ENCODE measurements at places on chromosomes 5 and 9.

DNA sequence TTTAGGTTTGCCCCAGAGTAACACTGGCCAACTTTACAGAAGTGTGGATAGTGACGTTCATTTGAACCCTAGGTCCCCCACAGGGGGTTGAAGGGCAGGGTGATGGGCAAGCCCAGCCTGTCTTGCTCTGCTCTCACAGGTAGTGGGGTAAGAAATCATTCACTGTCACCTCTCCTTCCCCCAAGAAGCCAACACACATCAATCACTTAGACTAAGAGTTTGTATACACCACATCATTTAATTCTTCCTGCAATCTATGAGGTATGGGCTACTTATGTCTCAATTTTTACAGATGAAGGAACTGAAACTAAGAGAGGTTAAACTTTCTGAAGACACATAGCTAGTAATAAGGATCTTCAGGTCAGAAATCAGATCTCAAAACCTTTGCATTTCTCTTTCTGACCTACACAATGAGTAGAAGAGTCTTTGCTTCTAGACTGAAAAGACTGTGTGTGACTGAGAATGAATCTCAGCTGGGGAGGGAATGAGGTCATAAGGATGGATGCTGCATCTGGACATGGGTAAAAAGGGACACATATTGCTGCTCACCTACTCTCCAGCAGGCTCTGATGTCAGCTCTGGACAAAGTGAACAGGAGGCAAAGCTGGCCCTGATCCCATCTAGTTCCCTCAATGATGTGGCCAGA, 81.0 kb upstream of the EQTN start:
- no peak for DNase-seq

GRCh38 chr5:94395468-94395867, 222.9 kb downstream of the KIAA0825 start:
- no peak for DNase-seq

GRCh38 chr9:71733176-71733575, 35.1 kb downstream of the CEMIP2 start:
- no peak for DNase-seq

- no peak for DNase-seq
Observed at GRCh38 chr5:147177125-147177840, 57.5 kb upstream of the STK32A start.

- no peak for DNase-seq
Observed at GRCh38 chr5:161745392-161745791, 59.9 kb downstream of the GABRA6 start.

DNA sequence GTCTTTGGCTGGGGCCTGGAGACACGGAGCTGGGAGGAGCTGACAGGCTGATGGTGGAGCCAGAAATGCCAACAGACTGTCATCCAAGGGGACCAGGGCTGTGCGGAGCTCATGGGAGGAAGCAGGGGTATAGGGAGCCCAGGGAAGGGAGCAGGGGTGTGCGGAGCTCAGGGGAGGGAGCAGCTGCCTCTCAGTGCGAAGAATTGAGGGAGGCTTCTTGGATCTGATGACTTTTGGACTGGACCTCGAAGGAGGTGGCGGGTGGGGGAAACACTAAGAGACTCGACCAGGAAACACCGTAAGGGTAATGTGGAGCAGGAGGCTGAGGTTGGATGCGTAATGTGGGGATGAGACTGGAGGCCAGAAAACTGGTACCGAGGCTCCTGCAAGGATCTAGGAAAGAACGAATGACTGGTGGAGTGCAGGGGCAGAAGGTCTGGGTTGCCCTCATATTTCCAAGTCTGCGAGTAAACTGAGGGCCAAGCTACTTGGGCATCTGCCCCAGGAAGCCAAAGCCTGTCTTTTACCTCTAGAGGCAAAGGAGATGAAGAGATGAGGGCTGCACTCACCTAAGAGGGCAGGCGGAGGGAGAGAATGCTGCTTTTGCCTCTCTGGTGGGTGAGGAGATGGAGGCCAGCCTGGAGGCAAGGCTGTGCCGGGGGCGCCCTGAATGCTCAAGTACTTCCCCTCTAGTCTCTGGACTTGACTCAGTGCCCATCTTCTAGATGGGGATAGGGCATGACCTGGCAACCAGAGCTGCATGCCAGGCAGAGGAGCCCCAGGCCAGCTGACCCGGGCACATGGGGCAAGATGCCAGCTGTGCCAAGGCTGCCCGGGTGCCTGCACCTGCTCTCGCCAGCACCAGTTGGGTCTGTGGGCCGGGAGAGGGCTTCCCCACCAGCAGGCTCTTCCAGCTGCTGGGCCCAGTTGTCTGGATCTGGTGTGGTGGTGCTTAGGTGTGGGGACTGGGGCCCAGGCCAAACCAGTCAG, 2.3 kb downstream of the PTGS1 start:
- no peak for DNase-seq

GRCh38 chr5:74717596-74717995, 32.6 kb downstream of the HEXB start:
- no peak for DNase-seq

DNA sequence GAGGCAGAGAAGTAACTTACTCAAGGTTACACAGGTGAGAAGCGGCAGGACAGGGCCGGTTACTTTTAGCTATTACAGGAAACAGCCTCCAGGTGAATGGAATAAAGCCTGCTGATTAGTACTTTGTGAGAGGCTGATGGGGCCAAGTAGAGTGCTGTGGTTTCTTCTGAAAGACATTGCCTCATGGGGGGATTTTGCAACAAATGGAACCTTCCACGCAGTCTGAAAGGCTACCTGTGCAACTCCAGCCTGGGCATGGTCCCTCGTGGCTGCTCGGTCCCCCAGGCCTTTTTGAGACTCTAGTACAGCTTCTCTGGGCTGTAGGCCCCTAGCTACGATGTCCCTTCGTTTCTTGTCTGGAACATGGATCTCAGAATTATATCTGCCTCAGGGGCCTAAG, 2.0 kb downstream of the TMEM268 start:
- no peak for DNase-seq

GRCh38 chr5:36881807-36882206, 5.2 kb downstream of the NIPBL start:
- DNase-seq: no peak

GRCh38 chr5:148957591-148958202, 105.2 kb downstream of the SH3TC2 start:
- no peak for DNase-seq

GRCh38 chr9:132973713-132974112, 4.8 kb upstream of the GFI1B start:
- DNase-seq: no peak

- DNase-seq: no peak
Observed at GRCh38 chr9:131304676-131305355, 15.3 kb downstream of the PLPP7 start.

DNA sequence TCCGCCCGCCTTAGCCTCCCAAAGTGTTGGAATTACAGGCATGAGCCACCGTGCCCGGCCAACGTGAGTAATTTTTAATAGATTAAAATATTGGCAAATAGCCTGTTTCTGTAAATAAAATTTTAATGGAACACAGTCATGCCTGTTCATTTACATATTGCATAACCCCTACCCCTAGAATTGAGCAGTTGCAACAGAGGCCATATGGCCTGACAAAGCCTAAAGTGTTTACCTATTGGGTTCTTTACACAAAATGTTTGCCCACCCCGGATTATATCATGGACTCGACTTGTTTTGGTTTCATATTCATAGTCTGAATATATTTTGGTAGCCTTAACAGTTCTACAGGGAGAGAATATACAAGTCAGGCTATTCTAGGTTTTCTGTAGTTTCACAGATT, 5.3 kb downstream of the NSA2 start:
- no peak for DNase-seq

DNA sequence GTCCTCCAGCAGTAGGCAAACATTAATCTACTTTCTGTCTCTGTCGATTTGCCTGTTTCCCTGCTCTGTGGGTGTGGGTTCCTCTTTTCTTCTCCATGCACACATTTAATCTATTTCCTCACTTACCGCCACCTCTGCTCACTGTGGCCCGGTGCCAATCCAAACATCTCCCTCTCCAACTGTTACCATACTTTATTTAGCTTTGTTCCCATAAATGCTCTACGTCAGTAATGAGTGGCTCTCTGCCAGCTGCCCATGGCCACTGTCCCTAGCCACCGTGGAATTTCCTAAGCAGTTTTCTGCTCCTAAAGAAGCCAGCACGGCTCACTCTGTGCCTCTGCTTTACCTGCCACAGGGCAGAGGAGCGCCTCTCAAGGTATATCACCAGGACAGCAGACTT, 19.5 kb upstream of the GOLPH3 start:
- peak; percentile 69 for DNase-seq

DNA sequence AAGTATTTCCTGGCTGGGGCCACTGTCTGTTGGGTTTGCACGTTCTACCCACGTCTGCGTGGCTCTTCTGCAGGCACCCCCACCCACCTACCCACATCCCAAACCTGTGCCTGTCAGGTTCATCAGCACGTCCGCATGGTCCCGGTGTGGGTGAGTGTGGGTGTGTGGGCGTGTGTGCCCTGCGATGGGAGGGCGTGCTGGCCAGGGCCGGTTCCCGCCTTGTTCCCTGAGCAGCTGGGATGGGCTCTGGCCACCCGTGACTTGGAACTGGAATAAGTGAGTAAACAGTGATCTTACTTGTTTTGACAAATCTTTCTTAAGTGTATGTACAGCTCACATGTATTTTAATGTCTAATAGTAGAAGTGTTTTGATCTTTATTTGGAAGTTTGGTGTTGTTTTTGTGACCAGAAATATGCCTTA, 20.4 kb downstream of the ERGIC1 start:
- no peak for DNase-seq

DNA sequence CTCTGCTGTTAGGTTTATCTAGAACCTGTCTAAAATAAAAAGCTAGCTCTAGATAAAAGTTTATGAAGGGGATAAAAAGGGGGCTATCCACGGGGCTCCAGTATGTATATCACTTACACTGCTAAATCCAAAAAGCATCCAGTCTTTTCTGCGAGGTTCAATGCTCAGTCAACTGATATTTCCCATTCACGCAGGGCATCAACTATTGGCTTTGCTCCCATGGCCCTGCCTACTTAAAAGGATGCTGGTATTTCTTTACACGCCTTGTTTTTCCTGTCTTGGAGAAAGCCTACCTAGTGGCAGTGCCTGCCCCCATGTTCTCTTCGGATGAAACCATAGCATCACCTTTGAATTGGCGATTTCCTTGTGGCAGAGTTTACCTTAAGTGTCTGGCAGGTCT, 8.1 kb downstream of the SPRY4 start:
- DNase-seq: peak; percentile 38

GRCh38 chr9:132144708-132145365, 17.0 kb upstream of the NTNG2 start:
- DNase-seq: no peak

DNA sequence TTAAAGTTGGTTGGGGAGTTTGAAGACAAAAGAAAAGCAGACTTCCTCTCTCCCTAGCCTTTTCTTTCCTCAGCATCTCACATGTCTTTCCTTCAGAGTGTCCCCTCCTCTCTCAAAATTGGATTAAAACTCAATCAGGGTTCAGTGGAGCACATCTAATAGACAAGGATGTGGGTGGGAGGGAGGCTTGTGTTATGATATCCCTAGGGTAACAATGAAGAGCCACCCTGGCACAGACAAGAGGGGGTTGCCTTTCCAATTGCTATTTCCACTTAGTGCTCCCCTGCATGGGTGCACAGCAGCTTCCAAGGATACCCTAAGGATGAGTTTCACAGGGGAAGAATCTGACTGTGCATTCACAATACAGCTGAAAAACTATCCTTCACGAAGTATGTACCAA, 585.2 kb upstream of the C9orf72 start:
- DNase-seq: no peak

DNA sequence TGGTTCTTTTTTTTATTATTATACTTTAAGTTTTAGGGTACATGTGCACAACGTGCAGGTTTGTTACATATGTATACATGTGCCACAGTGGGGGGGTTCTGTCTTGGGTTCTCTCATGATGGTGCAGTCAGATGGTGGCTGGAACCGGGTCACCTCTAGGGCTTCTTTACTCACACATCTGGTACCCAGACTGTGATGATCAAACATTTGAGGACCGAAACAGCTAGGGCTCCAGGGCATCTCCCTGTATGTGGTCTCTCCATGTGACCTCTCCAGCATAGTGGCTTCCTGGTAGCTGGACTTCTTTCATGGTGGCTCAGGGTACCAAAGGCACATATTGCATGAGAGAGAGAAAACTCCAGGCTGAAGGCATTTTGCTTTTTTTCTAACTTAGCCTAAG, 9.8 kb upstream of the CRHBP start:
- DNase-seq: no peak

DNA sequence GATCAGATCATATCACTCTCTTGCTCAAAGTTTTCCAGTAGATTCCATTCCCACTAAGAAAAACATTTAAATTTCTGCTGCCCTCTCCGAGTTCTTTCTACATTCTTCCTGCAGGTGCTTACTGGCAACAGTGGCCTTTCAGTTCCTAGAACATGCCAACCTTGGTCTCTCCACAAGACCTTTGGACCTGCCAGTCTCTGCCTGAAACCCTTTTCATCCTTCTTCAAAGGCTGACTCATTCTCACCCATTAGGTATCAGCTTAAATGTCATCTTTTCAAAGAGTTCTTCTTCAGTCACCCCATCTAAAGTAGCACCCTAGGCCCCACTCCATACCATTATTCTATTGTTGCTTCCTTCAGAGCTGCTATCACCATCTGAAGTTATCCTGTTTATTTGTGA, 21.8 kb downstream of the PPIC start:
- no peak for DNase-seq

DNA sequence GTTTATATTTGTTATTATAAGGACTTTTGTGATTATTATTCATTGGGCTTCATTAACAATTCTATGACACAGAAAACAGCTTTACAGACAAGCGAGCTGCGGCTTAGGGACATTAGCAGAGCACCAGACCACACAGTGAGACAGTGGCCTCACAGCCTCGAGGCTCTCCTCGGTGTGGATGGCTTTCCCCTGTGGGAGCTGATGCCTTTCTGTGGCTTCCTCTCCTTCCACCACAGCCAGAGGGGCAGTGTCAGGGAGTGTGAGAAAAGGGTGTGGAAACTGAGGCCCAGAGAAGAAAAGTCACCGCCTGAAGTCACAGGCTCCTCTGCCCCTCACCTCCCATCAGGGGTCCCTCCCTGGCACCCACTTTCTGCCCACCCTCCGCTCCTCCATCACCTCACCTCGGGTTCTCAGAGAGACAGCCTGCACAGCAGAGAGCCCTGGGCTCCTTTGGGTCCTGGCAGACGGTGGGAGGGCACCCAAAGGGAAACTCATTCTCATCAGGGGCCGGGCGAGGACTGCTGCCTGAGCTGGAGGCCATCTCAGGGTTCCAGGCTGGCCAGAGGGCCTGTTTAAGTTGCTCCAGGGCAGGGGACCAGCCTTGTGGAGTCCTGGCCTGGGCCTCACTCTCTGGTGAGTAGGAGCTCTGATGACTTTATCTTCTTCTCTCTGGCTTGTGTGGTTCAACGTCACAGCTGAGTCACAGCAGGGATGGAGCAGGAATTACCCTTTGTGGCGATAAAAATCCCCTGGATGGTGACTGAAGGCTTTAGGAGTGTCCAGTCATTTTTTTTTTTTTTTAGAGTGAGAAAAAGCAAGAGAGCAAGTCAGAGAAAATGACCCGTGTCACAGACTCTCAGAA, 830 bp downstream of the TRAF1 start:
- DNase-seq: no peak

Data from muscle of back (tissue), 13 donors.